ENCODE measurements at places on chromosomes 11 and 22.

DNA sequence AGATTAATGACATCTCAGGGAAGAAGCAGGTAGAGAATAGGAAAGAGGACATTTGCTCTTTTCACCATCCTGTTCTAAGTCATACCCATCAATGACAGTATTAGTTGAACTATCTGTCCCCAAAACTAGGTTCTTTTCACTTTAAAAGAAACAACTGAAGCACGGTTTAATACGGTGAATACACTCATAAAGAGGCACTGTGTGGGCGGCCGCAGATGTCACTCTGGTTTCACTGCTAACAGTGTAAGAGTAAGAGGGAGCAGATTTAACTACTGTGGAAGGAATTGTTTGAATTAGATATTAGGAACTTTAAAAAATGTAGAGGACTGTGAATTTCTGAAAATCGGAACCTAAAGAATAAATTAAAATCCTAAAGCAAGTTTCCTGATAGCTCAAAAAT is 49.5 kb downstream of the VSIG10L2 start:
- no peak for DNase-seq

DNA sequence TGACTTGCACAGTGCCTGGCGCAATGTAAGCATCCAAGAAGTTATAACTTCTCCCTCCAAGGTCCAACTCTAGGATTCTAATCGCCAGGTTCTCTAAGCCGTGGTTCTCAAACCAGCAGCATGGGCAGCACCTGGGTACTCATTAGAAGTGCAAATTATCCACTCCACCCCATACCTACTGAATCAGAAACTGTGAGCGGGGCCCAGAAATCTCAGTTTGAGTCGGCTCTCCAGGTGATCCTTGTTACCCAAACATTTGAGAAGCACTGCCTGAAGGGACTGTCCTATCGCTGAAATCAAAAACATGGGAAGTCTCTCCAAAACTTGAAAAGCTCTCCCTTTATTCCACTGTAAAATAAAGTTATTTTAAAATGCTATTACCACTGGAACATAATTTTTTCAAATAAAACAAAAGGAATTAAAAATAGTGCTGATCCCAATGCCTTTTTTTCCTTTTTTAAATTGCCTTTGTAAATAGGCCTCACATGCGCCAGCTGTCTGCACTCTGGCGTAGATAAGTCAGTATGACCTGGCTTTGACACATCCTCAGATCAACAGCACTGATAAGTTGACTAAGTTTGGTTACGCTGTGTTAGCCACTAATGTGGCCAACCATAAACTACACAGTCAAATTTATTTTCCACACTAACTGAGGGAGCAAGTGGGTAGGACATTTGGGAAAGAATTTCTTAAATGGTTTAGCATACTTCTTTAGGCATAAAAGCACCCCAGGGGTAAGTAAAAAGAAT is 8.4 kb upstream of the CTR9 start:
- DNase-seq = no peak

- no peak for DNase-seq
Measured at GRCh38 chr11:706439-706956, 467 bp downstream of the EPS8L2 start.

- DNase-seq = no peak
Measured at GRCh38 chr11:14969901-14970323, 2.2 kb downstream of the CALCA start.

DNA sequence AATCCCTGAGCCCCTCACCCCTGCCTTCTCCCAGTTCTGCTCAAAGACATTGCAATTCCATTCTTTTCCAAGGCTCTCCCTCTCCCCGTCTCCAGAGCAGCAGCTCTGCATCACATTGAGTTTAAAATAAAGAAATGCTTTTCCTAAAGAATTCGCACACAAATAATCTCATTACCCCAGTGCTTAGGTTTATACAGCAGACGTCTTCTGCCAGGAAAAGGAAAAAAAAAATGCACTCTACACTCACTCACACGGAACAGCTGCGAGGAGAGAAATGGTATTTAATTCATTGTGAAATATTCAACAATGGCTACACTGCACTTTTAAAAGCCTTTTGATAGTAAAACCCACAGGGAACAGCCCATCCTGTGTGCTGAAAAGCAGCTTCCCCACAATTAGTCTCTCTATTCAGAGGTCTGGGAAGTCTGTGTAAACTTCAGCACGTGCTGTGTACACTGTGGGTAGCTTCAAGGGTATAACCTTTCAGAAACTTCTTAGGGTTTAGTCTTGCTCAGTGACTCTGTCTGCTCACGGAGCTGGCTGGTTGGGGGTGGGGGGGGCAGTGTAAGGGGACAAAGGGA is 42.8 kb downstream of the ETS1 start:
- DNase-seq = no peak

GRCh38 chr22:28742562-28742962 is 723 bp downstream of the HSCB start:
- no peak for DNase-seq

DNA sequence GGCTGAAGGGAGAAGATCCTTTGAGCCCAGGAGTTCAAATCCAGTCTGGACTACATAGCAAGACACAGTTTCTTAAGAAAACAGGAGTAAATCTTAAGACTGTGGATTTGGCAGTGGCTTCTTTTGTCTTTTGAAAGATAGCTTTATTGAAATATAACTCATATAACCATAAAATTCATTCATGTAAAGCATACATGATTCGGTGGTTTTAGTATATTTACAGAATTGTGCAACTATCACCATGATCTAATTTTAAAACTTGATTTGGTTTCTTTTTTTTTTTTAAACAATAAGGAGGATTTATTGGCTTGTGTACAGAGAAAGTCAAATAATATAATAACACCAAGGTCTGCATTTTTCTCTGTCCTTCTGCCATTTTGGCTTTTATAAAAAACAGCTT is 23.1 kb upstream of the PSMA1 start:
- DNase-seq = no peak

DNA sequence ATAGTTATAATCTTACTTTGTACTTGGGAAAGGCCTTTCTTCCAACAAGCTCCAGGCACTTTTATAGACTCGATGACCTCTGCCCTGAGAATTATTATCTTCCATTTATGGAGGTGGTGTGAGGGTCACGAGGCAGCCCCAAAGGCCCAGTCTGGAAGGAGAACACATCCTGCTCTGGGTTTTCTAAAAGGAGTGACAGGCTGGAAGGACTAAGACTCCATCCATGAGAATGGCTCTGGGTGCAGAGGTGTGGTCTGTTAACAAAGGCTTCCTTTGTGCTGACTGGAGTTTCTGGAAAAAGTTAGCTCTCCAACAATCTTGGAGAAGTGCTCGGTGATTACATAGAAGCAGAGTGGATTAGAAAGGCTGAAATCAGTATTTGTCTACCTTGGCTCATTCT is 74.7 kb upstream of the SESN3 start:
- DNase-seq = no peak

GRCh38 chr11:3022300-3022967 is 30.3 kb upstream of the NAP1L4 start:
- no peak for DNase-seq

DNA sequence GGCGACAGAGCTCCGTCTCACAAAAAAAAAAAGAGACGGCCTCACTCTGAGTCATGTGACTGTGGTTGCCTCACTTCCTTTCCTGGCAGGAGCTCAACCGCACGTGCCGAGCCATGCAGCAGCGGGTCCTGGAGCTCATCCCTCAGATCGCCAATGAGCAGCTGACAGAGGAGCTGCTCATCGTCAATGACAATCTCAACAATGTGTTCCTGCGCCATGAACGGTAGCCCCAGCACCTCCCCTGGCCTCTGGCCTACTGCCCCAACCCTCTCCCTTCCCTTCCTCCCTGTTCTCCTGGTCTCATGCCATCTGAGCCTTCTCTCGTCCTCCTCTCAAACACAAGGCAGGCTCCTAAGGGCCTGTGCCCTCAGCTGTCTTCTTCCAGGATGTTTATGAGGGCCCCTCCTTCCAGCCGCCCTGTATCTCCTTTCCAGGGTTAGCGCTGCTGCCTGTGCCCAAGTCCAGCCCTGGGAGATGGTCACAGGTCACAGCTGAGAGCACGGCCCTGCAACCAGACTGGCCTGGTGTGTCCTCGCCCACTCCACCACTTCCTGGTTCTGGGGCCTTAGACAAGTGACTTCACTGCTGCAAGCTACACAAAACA is 30.7 kb downstream of the TOM1 start:
- DNase-seq = no peak
